ENCODE measurements at places on chromosomes 1 and 21.

DNA sequence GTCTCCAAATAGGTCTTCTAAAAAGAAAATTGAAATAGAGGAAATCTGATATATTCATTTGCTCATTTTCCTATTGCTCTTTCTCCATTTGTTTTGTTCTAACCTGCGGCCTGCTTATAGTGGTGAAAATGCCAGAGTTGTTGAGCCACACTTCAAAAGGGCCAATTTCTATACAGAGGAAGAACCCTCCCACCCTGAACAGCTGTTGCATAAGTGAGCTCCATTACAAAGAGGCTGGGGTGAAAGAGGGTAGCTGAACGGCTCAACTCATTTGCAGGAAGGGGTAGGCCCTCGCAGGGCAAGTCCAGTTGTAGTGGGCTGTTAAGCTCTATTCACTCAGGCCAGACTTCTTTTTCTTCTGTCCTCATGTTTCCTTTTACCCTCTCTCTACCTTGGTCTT lies 8.8 kb downstream of the ADCY10 start:
- no peak overlapping the region for H3K4me3 ChIP-seq
- no peaks in the 10 kb centered on the region for H3K27me3 ChIP-seq
- no peak overlapping the region for H3K27ac ChIP-seq
- DNase-seq, result no peak
- no peaks in the 10 kb centered on the region for H3K4me1 ChIP-seq
- H3K36me3 ChIP-seq, result no peaks in the 10 kb centered on the region

- H3K27me3 ChIP-seq, result no peaks in the 10 kb centered on the region
- DNase-seq, result no peak
- no peaks in the 10 kb centered on the region for H3K36me3 ChIP-seq
- no peak overlapping the region for H3K4me3 ChIP-seq
- no peak overlapping the region for H3K27ac ChIP-seq
- H3K4me1 ChIP-seq, result peaks cover 14% of the 10 kb centered on the region
Measured at GRCh38 chr1:181049378-181049777, 15.6 kb downstream of the MR1 start.

DNA sequence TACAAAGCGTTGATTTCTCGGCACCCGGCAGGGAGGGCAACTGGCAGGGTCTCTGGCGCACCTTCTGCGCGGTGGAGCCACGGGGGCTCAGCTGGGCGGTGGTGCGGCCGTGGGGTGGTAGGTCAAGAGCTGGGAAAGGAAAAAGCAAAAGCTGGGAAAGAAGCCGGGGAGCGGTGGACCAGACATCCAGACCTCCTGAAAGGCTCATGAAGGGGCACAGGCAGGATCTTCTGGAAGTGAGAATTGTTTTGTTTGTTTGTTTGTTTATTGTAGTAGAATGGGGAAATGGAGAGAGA lies 7.2 kb upstream of the RNU1-1 start:
- no peaks in the 10 kb centered on the region for H3K36me3 ChIP-seq
- H3K4me1 ChIP-seq, result no peaks in the 10 kb centered on the region
- DNase-seq, result no peak
- H3K27ac ChIP-seq, result no peak overlapping the region
- no peaks in the 10 kb centered on the region for H3K27me3 ChIP-seq

DNA sequence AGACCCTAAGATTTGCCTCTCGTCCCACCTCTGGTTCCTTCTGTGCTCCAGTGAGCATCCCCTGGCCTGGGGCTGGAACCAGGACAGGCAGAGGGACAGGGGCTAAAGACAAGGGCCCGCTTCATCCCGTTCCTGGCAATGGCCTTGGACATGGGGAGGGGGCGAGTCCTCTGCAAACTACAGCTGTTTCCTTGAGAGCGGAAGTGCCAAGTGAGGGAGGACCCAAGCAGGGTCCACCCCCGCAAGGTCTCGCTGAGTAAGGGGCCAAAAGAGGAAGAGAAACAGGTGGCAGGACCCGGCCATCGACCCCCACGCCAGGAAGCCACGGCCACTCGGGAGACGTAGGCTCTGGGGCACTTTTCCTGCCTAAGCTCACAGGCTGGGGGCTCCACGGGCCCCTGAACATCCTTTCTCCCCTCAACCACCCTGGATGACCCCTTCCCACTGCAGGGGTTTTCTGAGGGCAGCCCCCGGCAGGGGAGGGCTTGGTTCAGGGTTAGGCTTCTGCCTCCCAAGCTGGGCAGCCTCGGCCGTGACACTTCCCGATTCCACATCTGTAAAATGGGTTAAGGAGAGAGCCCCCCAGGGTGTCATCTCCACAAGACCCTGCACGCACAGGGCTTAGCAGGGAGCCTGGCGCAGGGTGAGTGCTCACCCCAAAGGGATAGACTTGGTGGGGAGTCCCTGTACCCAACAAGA lies 17.9 kb upstream of the PLEKHG5 start:
- no peaks in the 10 kb centered on the region for H3K4me1 ChIP-seq
- no peaks in the 10 kb centered on the region for H3K36me3 ChIP-seq
- H3K27ac ChIP-seq, result no peak overlapping the region

- H3K4me3 ChIP-seq, result no peak overlapping the region
- H3K36me3 ChIP-seq, result no peaks in the 10 kb centered on the region
- H3K27me3 ChIP-seq, result no peaks in the 10 kb centered on the region
- no peak for DNase-seq
- H3K4me1 ChIP-seq, result peaks cover 9% of the 10 kb centered on the region
- H3K27ac ChIP-seq, result peak overlapping the region; percentile 49
Measured at GRCh38 chr1:233085566-233085965, 135.2 kb downstream of the NTPCR start.

Data from RWPE2 (cell line).